SW 1271 (cell line): ENCODE measurements at places on chromosomes 7 and 10.

- DNase-seq, result no peak
These were observed 995 bp upstream of the CFTR start for GRCh38 chr7:117478836-117479224.

DNA sequence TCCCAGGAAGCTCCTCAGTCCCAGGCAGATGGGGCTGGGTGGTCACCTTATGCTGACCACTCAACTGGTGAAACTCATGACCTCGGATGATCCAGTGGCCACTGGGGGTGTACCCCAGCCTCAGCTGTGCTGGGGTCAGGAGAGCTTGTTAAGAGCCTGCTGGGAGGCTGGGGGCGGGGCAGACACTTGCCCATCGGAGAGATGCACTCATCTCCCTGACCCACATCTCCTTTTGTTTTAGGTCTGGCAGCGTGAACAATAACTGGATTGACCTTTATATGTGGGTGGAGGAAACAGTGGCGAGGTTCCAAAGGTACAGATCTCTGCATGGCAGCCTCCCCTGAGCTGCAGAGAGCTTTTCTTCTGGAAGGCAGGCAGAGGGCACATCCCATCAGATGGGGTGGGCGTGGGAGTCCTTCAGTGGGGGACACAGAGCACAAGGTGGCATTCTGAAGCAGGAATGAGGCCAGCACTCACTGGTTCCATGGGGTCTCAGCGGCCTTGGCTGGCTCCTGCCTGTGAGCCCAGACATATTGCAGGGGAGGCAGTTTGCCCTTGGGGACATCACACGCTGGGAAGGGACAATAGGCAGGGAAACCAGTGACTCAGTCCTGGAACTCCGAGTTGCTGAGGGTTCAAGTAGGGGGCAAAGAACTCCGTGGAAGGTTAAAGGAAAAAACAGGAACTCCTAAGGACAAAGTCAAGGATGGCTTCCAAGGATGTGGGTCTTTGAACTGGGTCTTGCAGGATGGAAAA, 5.2 kb downstream of the ANTXRL start:
- DNase-seq, result no peak

DNA sequence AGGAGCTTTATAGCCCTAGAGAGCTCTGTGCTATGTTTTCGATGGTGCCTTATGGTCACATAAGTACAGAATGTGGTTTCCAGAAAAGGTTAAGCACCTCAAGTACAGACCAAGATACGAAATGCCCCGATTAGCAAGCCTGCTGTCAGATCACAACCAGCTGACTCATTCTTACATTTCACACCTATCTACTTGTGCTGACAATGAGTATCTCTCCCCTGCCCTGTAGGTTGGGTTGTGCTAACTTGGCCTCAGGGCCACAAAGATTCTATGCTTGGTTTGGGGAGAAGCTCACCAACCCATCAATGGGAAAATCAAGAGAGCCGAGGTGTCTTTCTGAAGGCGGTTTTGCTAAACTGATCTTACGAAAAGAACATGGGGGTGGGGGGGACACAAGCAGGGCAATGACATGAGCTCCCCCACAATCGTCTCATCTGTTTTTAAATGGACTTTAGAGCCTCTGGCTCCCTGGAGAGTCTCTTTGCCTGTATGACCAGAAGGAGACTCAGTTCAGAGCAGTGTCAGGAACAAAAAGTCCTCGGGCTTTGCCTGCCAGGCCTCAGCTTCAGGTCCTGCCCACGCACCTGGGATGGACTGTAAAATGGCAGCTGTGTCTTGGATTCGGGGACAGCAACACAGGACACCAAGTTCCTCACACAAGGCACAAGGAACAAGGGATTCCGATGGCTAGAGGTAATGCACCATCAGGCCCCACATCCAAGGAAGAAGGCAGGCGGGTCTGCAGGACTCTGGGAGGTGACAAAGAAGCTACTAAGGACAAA, 55.1 kb downstream of the FAM53B start:
- DNase-seq, result no peak

- no peak for DNase-seq
These were observed 171.0 kb downstream of the SND1 start for GRCh38 chr7:127822822-127823508.
